Uterus (tissue), 4 donors: ENCODE measurements at places on chromosomes 6 and 20. TPM values are rescaled to one million over a fixed set of nuclear protein-coding genes. Genes with fewer than 3 reads are reported as not detected.
A peak's percentile ranks its signal among the peaks of the same experiment; 100 is the strongest.

DNA sequence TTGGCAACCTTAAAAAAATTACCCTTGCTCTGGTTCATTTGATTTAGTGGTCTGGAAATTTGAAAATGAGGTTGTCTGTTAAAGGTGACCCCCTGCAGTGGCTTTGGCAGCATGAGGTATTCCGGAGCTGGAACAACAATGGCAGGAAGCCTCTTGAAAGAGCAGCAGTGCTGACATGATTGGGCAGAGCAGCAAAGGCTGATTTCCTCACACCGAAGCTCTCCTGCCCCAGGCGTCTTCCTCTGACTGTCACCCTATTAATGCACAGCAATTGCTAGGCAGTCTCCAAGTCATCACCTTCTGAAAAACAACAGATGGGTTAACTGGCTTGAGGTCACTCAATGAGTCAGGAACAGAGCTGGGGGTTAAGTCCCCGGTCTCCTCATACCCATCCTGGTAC is 241.8 kb upstream of the MMS22L start:
- no peak for DNase-seq

DNA sequence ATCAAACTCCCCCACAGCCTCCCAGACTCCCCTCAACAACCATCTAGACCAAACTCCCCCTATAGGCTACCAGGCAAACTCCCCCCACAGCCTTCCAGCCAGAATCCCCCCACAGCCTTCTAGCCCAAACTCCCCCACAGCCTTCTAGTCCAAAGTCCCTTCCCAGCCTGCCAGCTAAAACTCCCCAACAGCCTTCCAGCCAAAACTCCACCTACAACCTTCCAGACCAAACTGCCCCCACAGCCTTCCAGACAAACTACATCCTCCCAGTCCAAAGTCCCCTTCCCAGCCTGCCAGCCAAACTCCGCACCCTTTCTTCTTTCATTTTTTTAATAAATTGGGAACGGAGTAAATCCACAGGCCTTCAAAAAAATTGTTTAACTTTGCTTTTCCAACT is 37.4 kb upstream of the SYNDIG1 start:
- peak; percentile 27 for DNase-seq

GRCh38 chr20:14780508-14780907 is 443.1 kb upstream of the FLRT3 start:
- DNase-seq, result no peak

GRCh38 chr6:141264101-141264500 is 868.6 kb upstream of the GJE1 start:
- DNase-seq, result no peak

DNA sequence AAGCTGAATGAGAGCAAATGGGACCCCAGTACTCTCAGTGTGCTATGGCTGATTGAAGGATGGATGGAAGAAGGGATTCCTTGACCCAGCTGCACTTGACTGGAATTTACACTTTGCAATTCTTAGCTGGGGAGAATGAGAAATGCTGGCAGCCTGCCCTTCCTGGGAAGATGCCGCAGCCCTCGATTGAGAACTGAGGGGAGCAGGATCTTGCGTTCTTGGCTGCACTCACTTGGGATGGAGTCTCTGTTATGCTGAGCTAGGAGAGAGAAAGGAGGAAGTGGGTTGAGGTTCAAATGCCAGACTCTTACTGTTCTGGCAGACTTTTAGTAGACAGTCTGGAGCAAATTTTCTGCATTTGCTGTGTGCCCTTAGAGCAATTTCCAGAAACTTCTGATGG is 221.2 kb downstream of the FNDC1 start:
- no peak for DNase-seq

DNA sequence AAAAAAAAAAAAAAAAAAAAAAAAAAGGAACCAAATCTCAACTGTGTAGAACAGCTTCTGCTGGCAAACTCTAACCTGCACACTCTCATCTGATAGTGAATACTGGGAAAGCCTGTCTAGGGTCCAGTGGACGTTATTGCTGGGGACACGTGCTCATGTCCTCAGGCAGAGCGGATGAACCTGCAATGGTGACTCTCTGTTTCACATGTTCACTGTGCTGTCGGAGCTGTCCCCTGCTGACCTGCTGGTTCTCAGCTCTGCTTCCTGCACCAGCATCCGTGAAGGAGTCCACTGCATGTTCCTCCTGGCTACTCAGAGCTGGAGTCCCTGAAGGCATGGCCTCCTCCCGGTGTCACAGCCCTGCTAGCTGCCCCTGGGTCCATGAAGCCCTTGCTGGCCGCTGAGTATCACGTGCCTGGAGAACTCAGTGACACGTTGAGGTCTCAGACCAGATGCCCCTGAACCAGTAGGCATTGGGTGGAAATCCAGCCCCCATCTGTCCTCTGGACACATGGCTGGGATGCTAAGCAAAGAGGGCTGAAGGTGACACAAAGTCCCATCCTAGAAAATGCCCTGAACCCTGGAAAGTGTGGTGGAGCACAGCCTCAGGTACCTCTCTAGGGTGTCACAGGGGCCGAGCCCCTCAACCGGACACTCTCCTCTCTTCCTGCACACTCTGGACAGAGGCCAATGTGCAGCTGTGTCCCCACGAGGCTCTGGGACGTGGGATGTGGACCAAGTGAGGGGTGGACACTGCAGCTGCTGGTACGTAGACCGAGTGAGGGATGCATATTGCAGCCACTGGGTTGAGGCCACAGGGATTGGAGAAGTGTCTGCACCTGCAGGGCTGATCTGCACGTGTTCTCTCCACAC is 54.9 kb upstream of the FRMD1 start:
- no peak for DNase-seq

DNA sequence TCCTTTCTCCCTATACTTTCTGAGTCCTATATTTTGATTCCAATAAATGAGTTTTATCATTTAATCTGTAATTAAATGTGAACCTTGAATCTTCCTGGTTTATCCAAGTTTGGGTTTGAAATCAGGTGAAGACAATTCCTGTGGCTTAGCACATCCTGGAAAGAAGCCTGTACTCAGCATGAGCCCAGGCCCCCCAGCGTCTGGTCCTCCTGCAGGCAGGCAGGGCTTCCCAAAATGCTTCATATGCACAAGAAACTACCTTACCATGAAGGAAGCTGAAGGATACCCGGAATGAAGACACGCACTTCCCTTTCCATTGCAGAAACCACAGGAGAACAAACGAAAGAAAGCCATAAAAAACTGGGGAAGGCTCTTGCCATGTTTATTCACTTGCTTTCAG is 157.4 kb upstream of the PDE10A start:
- DNase-seq, result no peak

- DNase-seq, result no peak
Measured at GRCh38 chr20:34511891-34512265, 4.3 kb upstream of the DYNLRB1 start.

Gene DDR1
- 2.1 TPM for total RNA-seq

Gene MCHR2
- total RNA-seq, result not detected

Gene DEF6
- total RNA-seq, result 1.2 TPM

Gene HTR1E
- not detected for total RNA-seq

Gene DDAH2
- 240 TPM for total RNA-seq
